HAP-1 (cell line): ENCODE measurements at places on chromosomes 6 and 20.

DNA sequence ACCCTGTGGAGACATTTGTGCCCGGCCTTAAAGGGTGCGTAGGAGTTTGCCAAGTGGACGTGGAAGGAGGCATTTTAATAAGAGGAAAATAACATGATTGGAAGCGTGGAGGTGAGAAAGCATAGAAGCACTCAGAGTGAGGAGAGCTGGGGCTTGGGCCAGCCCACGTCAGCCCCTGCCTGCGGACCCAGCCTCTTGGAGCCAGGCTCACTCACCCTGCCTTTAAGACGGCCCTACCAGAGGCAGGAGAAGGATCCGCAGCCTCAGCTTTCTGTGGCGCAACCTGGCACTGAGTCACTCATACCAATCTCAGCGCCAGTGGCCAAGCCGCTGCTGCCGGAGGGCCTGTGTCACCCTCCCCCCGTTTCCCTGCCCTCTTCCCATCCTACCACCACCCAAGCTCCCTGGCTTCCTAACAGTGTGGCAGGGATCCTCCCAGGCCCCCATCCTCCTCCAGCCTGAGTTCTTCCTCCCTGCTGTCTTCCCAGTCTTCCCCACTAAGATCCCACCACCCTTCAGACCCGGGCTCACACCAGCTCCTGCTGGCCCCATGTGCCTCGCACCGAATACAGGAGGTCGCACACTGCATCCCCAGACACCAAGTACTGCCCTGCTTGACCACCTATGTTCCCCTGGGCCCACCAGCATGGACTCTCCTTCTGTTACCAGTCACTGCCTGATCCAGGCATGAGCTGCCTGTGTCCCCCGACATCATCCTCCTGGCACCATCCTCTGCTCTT is 285.2 kb downstream of the UST start:
- no peak for DNase-seq

- DNase-seq: no peak
Observed at GRCh38 chr6:44255105-44255808, 2.1 kb downstream of the SLC35B2 start.

DNA sequence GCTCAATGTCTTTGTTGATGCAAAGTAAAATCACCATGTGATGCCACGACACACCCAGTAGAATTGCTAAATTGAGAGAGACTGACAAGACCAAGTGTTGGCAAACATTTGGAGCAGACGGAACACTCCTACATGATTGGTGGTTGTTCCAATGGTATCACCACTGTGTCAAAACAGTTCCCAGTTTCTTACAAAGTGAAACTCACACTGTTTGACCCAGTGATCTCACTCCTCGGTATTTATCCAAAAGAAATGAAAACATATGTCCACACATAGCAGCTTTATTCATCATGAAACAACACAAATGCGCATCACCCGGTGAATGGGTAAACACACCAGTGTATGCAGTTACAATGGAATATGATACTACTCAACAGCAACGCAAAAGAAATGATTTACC is 74.0 kb upstream of the SULF2 start:
- no peak for DNase-seq

DNA sequence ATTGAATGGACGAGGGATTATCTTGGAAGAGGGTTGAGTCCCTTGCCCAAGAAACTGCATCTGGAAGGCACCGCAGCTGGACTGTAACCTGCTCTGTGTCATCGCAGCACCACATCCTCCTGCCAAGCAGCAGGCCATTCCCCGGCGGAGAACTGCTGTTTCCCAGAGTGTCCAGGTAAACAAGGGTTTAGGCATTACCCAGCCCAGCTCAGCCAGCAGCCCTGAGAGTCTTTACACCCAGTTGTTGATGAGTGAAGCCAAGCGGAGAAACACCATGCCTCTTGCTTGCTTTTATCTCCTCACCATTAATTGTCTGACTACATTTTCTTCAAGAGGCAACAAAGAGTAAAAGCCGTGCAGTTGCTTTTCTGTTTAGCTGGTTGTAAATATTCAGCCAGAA is 104.1 kb downstream of the CDH4 start:
- no peak for DNase-seq

DNA sequence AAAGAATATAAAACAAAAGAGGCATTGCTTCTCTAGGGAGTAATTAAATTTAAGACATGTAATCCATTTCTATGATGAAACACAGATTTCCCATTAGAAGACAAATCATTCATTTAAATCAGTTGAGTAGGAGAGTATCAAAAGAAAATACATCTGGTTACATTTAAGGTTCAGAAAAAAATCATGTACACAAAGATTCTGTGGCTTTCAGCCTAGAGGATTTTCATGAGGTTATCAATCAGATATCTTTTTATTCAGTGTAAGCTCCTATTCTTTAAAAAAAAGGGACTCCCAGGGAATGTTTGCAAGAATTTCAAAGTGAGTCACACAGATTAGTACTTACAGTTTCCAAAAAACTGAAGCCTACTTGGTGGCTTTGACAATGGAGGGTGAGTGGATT is 24.9 kb downstream of the COL21A1 start:
- DNase-seq: no peak

DNA sequence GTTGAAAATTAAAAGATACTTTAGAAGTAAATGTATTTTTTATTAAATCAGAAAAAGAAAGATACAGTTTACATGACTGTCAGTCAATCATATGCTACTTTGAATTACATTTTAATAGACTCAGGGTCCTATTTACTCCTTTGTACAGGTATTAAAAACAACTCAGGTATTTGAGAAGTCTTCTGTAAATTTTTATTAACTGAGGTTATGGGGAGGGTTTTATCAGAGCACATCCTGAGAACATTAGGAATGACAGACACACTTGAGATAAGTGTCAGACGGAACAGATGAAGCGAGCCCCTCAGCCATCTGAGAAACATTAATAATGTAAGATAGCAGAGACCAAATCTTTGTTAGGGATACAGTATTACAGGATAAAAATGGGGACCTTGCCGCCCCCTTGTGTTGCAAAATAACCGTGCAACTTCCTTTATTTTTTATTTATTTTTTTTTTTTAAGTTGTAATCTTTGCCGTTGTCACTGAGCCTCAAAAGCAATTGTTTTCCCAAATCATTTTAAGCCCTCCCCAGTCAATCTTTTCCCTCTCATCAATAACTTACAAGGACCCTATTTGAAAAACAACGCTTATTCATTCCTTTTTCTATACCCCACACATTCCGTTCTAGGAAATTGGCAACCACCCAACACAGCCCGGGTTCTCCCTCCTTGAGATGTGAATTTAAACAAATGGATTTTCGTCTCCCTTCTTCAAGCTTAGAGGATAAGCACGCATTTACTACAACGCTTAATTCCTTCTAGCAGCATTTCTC is 126.7 kb downstream of the BCAS1 start:
- DNase-seq: peak; percentile 64

DNA sequence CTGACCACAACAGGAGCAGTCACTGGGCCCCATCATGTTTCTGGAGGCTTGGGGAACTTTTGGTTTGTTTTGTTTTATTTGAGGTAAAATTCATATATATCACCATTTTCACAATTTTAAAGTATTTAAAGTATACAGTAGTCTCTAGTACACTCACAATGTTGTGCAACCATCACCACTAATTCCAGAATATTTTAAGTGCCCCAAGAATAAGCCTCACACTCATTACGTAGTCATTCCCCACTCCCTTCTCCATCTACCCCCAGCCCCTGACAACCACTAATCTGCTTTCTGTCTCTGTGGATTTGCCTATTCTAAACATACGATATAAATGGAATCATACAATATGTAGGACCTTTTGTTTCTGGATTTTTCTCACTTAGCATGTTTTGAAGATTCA is 29.0 kb downstream of the RTN4IP1 start:
- DNase-seq: no peak

DNA sequence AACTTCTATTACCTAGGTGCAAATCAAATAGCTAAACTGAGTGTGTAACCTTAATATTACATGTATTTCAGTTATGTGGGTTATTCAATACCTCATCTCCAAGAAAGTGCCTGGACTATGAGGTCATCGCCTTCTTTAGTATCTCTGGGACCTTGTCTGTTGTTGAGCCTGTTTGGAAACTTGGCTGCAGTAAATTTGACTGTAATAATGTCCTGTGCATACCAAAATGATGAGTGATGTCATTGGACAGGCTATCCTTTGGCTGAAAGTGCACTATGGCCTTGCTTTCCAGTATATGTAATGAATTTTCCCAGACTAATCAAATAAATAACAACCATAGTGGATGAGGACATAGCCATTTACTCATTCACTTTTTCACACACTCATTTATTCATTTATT is 455.1 kb downstream of the ADGRB3 start:
- no peak for DNase-seq
